Stimulated activated CD4-positive, alpha-beta T cell treated with anti-CD3 and anti-CD28 coated beads, Interleukin-2, amount 100 ng/mL, for 4 hours (primary cell): ENCODE measurements at places on chromosomes 13 and 19.

GRCh38 chr13:35961002-35961401 is 170.2 kb downstream of the DCLK1 start:
- DNase-seq, result no peak

DNA sequence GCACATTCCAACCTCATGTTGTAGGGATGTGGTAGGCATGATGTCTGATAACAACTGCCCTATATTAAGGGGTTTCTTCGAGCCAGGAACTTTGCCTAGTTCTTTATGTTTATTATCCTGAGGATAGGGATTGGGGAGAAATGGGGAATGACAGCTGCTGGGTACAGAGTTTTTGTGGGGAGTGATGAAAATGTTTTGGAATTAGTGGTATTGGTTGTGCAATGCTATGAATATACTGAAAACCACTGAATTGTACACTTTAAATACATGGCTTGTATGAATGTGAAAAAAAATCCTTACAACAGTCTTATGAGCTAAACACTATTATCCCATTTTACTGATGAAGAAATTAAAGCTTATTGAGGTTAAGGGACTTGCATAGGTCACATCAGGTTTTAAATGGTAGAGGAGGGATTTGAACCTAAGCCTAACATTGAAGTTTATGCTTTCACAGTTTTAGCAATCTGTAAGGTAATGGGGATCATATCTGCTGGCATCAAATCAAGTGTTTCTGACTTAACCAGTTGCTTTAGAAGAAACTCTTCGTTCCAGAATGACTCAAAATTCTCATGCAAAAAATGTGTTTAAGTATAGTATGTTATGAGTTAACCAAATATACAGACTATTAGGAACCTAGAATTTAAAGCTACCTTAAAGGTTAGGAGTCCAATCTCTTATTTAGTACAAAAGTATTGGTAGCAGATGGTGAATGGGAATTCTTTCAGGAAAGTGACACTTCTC is 61.4 kb downstream of the ERCC5 start:
- no peak for DNase-seq

- no peak for DNase-seq
Measured at GRCh38 chr13:57739543-57740190, 108.1 kb downstream of the PCDH17 start.

- DNase-seq, result no peak
Measured at GRCh38 chr19:49264258-49264657, 60.7 kb downstream of the SLC6A16 start.

- DNase-seq, result no peak
Measured at GRCh38 chr13:98889419-98890085, 88.3 kb downstream of the DOCK9 start.

DNA sequence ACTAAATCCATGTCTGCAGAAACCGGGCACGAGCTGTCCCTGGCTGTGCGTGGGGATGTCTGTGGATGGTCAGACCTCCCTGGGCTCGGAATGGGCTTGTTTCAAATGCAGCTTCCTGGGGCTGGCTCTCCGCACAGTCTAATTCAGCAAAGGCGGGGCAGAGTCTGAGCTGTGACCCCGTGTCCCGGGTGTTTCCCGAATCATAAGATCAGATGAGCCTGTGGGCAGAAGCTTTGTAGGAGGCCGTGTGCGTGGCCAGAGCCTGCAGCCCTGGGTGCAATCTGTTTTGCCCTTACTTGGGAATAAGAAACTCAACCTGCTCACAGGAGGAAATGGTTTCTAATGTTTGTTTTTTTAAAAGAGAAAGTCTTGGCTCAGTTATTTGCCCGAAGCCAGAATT is 13.9 kb upstream of the GNA11 start:
- DNase-seq, result no peak

GRCh38 chr13:97384371-97384770 is 49.6 kb upstream of the RAP2A start:
- DNase-seq, result no peak

- DNase-seq, result no peak
Measured at GRCh38 chr13:73913079-73913740, 221.0 kb downstream of the KLF12 start.

GRCh38 chr13:95456815-95457214 is 95.7 kb upstream of the CLDN10 start:
- DNase-seq, result no peak

DNA sequence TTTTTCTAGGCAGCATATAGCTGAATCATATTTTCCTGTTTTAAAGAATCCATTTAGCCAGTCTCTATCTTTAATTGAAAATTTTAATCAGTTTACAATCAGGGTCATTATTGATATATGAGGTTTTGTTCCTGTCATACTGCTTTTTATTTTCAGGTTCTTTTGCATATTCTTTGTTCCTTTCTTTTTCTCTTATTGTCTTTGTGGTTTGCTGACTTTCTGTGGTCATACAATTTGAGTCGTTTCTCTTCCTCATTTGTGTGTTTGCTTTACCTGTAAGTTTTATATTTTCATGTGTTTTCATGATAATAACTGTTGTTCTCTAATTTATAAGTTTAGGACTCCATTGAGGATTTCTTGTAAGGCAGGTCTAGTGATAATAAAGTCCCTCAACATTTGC is 812.6 kb downstream of the DACH1 start:
- no peak for DNase-seq

- no peak for DNase-seq
Measured at GRCh38 chr19:13981467-13981866, 24.7 kb downstream of the RFX1 start.

DNA sequence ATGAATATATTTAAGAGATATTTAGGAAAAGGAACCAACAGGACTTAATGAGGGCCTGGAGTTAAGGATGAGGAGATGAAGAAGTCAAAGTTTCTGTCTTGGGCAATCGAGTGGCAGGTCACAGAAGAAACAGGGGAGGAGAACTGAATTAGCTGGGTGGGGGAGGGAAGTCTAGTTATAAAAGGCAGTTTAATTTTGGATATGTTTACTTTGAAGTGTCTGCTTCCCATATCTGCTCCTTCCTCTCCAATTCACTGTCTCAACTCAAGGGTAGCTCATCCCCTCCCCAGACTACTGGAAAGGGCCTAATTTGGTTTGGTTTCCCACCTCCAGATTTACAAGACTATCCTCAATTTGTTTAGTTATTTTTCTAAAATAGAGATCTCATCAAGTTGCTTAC is 195.9 kb downstream of the VWA8 start:
- no peak for DNase-seq

- no peak for DNase-seq
Measured at GRCh38 chr13:27921961-27922882, 2.4 kb downstream of the PDX1 start.

- DNase-seq, result no peak
Measured at GRCh38 chr13:84430446-84430845, 548.2 kb upstream of the SLITRK1 start.

DNA sequence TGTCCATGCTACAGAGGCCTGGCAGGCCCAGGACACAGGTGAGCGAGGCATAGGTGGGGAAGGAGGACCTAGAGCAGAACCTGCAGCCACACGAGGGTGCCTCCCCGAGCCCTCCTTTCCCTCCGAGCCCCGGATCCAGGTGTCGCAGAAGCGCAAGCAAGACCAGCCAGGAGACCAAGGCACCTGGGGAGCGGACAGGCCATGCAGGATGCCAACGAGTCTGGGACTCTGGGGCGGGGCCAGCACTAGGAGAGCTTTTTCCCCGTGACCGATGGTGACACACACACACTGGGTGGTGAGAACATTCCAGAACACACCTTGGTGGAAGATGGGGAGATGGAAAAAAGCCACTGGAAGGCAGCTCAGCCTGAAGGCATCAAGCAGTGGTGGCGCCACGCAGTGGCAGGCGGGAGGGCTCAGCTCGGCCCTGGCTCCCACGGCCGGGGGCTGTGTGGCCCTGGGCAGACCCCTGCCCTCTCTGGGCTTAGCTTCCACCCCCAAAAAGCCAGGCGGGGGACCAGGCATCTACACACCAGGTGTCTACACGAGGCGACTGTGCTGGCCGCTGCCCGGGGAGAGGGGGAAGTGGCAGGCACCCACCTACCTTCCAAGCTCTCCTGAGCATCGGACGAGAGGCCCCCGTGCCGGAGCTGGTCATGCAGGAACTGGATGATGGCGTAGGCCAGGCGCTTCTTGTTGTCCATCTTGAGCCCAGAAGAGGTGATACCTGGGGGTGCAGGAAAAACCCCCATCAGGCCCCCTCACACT is 14.5 kb downstream of the SGTA start:
- DNase-seq, result no peak

GRCh38 chr19:16040642-16041041 is 35.7 kb upstream of the TPM4 start:
- DNase-seq, result no peak

DNA sequence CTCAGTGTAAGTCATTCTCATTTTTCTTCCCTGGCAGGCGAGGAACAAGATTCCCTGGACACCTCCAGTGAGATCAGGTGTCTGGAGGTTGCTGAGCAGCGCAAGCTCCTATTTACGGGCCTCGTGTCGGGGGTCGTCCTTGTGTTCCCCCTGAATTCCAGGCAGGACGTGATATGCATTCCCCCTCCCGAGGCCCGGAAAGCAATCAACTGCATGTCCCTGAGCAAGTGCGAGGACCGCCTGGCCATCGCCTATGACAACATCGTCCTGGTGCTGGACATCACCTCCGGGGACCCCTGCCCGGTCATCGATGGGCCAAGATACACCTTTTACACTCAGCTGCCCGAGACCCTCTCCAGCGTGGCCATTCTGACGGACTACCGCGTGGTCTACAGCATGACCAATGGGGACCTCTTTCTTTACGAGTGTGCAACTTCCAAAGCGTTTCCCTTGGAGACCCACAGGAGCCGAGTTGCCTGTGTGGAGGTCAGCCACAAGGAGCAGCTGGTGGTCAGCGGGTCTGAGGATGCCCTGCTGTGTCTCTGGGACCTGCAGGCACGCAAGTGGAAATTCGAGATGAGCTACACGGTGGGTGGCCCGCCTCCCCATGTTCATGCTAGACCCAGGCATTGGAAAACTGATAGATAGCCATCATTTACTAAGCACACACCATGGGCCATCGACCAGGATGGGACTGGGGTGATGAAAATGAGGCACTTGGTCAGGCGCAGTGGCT is 21.5 kb upstream of the SIN3B start:
- no peak for DNase-seq

DNA sequence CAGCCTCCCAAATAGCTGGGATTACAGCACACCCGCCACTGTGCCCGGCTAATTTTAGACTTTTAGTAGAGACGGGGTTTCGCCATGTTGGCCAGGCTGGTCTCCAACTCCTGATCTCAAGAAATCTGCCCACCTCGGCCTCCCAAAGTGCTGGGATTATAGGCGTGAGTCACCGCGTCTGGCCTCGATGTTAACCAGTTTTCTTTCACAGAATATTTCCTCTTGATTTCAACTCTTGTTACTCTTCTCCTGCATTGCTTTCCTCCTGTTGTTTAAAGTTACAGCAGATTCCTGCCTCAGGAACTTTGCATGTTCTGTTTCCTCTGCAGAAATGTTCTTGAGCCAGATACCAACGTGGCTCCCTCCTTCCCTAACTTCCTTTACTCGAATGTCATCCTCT is 3.7 kb upstream of the PEX11G start:
- DNase-seq, result no peak
